Naive thymus-derived CD4-positive, alpha-beta T cell (primary cell): ENCODE measurements at places on chromosomes 12 and 14. TPM values are rescaled to one million over a fixed set of nuclear protein-coding genes. Genes with fewer than 3 reads are reported as not detected.

GRCh38 chr12:79927772-79928474 lies 7.0 kb downstream of the PPP1R12A start:
- peaks cover 33% of the 10 kb centered on the region for H3K4me1 ChIP-seq
- H3K4me3 ChIP-seq = no peak overlapping the region
- no peaks in the 10 kb centered on the region for H3K36me3 ChIP-seq
- DNase-seq = peak; percentile 63

CAMKK2 gene
- total RNA-seq = 27.1 and 29.2 TPM in 2 replicates

KRT75 gene
- total RNA-seq = not detected

SYNDIG1L gene
- not detected for total RNA-seq

LIN7A gene
- total RNA-seq = 7.1 TPM
